B cell (primary cell): ENCODE measurements at places on chromosomes 2 and 18. TPM values are rescaled to one million over a fixed set of nuclear protein-coding genes. Genes with fewer than 3 reads are reported as not detected.

SPP2 gene
- not detected in 2 replicates for polyA plus RNA-seq

SCTR gene
- polyA plus RNA-seq: not detected in 2 replicates

CHRNG gene
- not detected in 2 replicates for polyA plus RNA-seq

HTR2B gene
- not detected in 2 replicates for polyA plus RNA-seq

UGT1A5 gene
- polyA plus RNA-seq: not detected in 2 replicates

- no peak overlapping the region for H3K27ac ChIP-seq
- no peaks in the 10 kb centered on the region for H3K4me1 ChIP-seq
- no peaks in the 10 kb centered on the region for H3K27me3 ChIP-seq
- H3K36me3 ChIP-seq: no peaks in the 10 kb centered on the region
- DNase-seq: no peak
These were observed 244.3 kb upstream of the PXDN start for GRCh38 chr2:1988594-1988993.

DNA sequence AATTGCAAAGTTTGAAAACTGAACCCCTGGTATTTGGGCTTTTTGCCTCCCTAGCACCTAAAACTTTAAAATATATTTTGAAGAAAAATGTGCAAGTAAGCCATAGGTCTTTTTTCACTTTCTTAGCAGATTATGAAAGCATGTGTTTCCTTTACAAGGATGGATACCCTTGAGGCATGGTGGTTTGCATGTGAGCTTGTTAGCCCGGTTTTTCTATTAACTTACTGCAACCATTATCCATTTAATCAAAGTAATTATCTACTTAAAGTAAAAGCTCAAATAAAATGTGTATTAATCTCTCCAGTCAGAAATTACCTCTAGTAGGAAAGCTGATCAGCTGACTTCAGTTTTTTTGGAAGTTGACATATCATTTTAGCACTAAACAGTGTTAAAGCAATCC is 140.6 kb downstream of the EML6 start:
- DNase-seq: no peak
- no peak overlapping the region for H3K27ac ChIP-seq
- H3K4me3 ChIP-seq: no peak overlapping the region
- peaks cover 4% of the 10 kb centered on the region for H3K36me3 ChIP-seq
- H3K4me1 ChIP-seq: peaks cover 14% of the 10 kb centered on the region

DNA sequence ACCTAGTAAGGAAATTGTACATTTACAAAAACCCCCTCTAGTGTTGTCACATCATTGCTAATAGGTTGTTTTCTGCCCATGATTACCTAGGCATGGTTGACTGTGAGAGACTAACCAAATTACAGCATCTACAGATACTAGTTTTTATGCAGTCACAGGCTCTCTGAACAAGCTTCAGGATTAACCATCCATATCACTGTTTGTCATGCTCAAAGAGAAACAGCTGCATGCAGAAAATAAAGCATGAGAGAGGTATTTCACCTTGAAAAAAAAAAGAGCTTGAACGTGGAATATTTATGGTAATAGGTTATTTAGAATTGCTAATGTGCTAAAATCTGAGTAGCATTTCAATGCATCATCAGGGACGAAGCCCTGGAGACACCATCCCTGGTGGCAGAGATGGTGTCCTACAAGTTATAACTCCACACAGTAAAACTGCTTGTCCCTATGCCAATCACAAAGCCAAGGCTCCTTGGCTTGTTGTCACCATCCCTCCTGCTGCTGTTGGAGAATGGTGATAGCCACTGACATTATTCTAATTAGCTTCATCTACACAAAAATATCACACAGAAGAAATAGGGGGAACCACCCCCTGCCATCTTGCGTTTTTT is 5.4 kb downstream of the NEB start:
- H3K36me3 ChIP-seq: no peaks in the 10 kb centered on the region
- H3K27me3 ChIP-seq: no peaks in the 10 kb centered on the region
- H3K4me3 ChIP-seq: no peak overlapping the region

DNA sequence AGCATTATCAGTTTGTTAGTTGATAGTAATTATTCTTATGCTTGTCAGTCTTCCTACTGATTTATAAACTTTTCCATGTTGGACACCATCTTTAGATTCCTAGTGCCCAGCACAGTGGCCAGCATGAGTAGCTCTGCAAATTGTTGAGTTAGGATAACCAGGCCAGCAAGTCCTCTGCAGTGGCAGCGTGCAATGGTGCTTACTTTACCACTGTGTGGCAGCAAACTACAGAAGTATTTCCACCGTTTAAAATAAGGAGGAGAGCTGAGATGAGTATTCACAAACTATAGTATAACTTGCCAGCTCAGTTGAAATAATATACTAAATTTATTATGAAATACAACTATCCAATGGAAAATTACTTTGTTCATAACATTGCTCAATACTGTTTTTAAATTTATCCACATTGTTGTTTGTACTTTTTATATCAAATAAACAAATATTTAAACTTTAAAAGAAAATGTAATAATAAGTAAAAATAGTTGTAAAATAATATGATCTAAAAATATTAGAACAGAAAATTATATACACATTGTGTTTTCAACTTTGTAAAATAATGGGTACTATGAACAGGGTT is 9.3 kb upstream of the THADA start:
- H3K4me3 ChIP-seq: no peak overlapping the region
- DNase-seq: no peak
- H3K27me3 ChIP-seq: no peaks in the 10 kb centered on the region
- H3K36me3 ChIP-seq: no peaks in the 10 kb centered on the region

GRCh38 chr2:128369108-128369555 is 50.5 kb upstream of the HS6ST1 start:
- no peaks in the 10 kb centered on the region for H3K27me3 ChIP-seq
- no peak overlapping the region for H3K4me3 ChIP-seq
- H3K27ac ChIP-seq: no peak overlapping the region
- DNase-seq: no peak
- no peaks in the 10 kb centered on the region for H3K36me3 ChIP-seq
